ENCODE measurements at places on chromosomes 7 and 10.

GRCh38 chr7:149819961-149820340 is 18.2 kb upstream of the ZNF862 start:
- DNase-seq: no peak

DNA sequence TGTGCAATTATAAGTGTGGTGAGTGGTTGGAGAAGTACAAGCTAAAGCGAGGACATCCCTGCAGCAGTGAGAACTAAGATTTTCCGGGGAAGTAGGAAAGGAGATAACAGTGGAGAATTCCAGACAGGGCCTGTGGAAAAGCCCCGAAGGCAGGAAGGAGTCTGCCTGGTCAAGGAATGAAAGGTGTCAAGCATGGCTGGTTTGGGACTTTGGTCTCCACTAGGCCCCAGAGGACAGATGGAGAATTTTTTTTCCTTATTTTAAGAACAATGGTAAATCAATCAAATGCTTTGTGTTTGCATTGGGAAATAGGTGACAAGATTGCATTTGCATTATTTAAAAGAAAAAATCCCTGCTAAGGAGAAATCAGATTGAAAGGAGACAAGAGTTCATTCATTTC is 3.2 kb upstream of the CEP55 start:
- DNase-seq: no peak

DNA sequence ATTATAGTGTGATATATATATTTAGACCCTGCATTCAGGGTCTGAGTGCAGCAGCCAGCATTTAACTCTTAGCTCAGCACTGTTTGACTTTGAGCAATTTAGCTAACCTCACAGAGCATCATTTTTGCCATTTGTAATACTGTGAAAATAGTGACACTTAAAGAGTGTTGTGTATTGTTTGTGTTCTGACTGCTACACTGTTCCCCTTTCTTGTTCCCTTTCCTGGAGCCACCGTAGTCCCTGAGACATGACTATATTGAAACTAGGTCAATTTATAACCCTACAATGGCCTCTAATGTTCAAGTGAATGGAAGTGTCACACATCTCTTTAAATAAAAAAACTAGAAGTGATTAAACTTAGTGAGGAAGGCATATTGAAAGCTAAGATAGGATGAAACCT is 20.3 kb upstream of the CD36 start:
- DNase-seq: no peak

GRCh38 chr10:118965096-118965495 is 64.4 kb upstream of the NANOS1 start:
- no peak for DNase-seq

- DNase-seq: no peak
These were observed 20.4 kb downstream of the KNDC1 start for GRCh38 chr10:133180192-133180964.

- DNase-seq: no peak
These were observed 12.9 kb downstream of the COL17A1 start for GRCh38 chr10:104072786-104073185.

DNA sequence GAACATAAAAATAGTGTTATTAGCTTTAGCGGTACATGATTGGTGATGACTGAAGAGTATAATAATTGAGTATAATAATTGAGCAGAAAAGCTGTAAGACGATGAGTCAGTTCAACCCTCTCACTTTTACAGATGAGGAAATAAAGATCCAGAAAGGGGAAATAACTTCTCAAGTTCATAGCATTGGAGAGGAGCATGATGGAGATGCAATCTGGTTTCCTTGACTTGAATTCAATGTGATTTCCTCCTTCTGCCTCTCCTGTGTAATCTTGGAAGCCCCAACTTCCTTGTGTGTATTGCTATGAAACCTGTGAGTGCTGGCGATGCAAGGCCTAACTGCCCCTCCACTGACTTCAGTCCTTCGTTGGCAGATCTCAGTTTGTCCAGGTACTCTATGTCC is 265.1 kb downstream of the LRMDA start:
- DNase-seq: no peak

- no peak for DNase-seq
These were observed 4.0 kb upstream of the BRAF start for GRCh38 chr7:140928491-140929309.

- DNase-seq: no peak
These were observed 44.1 kb upstream of the LBX1 start for GRCh38 chr10:101273330-101273729.

GRCh38 chr7:106620676-106621075 is 40.3 kb downstream of the CCDC71L start:
- DNase-seq: no peak

DNA sequence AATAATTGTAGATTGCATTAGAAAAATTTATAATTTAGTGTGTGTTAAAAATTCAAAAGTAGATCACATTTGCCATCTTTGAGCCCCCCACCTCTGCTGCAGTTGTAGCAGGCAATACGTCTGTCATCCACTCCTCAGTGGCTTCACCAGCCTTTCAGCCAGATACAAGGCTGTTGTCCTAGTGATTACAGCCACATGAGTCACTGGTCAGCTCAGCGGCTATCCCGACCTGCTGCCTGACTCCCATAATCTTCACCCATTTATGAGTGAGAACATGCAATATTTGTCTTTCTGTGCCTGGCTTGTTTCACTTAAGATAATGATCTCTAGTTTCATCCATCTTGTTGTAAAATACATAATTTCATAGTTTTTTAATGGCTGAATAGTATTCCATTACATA is 9.2 kb downstream of the OR2A5 start:
- no peak for DNase-seq

- DNase-seq: no peak
These were observed 164.1 kb downstream of the TCERG1L start for GRCh38 chr10:131147301-131147975.

GRCh38 chr10:35992107-35992506 is 350.0 kb upstream of the FZD8 start:
- DNase-seq: no peak

- no peak for DNase-seq
These were observed 507.0 kb upstream of the KLF6 start for GRCh38 chr10:4291990-4292389.

DNA sequence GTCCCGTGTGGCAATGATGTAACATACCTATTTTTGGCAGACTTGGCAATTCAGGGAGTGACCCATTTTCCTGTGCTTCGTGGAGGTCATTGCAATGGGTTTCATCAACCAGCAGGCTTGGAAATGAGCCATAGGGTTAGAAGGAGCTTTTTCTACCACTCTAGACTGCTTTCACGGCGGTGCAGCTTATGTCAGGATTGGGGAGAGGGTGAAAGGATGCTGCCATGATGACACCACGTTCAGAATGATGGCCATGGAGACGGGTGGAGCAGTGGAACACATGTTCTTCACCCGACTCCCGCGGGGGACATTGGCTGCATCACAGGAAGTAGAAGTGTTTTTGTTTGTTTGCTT is 220.2 kb downstream of the EMX2 start:
- no peak for DNase-seq

- no peak for DNase-seq
These were observed 26.8 kb upstream of the FGL2 start for GRCh38 chr7:77226357-77226839.

- peak; percentile 42 for DNase-seq
These were observed 10.7 kb downstream of the AMZ1 start for GRCh38 chr7:2698581-2699288.

GRCh38 chr7:22872096-22872807 is 49.6 kb upstream of the TOMM7 start:
- no peak for DNase-seq

DNA sequence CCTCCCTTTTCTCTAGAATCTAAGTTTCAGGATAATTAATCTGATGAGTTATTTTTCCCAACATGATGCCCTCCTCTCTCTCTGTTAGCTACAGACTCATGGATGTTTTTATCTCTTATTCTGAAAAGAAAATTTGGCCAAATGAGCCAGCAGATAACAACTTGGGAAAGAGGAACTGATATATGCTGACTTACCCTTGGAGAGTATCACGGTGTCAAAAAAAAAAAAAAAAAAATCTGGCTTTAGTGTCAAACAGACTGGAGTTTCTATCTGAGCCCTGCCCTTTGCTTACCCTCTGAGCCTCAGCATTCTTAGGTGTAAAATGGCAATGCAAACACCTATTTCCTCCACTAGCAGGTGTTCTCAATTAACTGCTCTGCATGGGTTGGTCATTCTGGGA is 190.4 kb downstream of the AHR start:
- no peak for DNase-seq

- no peak for DNase-seq
These were observed 80.0 kb downstream of the NRCAM start for GRCh38 chr7:108376206-108376605.

- no peak for DNase-seq
These were observed 40.3 kb downstream of the RSU1 start for GRCh38 chr10:16776896-16777295.

- no peak for DNase-seq
These were observed 64.4 kb downstream of the KLHDC10 start for GRCh38 chr7:130134726-130135125.

DNA sequence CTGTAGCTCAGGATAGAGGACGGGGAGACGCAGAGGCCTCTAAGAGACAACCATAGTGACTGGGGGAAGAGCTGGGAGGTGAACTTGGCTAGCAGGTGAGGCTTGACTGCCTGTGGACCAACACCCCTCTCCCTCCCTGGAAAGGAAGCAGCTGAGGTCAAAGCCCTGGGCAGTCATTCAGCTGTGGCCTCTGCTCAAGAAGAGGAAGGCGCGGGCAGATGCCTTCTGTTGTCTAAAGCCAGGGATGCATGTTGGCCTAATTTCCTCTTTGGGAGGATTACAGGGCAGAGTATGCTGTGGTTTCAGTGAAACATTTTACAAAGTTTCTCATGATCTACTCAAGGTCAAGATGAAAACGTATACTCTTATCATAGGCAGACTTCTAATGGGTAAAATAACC is 327.1 kb downstream of the PRPF18 start:
- no peak for DNase-seq

- DNase-seq: no peak
These were observed 4.4 kb upstream of the MYL7 start for GRCh38 chr7:44145479-44145968.

DNA sequence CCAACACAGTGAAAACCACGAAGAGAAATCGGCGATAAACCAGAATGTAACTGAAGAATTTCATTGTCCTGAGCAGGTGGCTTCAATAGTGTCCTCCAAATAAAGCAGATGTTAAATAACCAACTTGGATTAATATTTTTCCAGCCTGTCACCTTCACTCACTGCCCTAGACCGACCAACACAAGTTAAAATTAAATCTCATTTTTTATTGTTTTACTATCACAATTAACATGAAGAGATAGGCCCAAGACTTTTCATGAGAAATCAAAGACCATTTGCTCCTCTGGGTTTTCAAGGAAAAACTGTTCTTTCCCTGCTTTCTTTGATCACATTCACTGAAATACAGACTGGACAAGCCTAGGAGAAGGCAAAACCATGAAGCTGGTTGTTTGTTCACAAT is at the start of gene SLC13A1:
TSS of gene SLC13A1 (minus strand) at position 87 of the 400 bp plus-strand sequence. CDS start at position 64, 23 bp downstream.
- no peak for DNase-seq

- no peak for DNase-seq
These were observed 31.6 kb downstream of the GRB10 start for GRCh38 chr7:50751146-50751545.

DNA sequence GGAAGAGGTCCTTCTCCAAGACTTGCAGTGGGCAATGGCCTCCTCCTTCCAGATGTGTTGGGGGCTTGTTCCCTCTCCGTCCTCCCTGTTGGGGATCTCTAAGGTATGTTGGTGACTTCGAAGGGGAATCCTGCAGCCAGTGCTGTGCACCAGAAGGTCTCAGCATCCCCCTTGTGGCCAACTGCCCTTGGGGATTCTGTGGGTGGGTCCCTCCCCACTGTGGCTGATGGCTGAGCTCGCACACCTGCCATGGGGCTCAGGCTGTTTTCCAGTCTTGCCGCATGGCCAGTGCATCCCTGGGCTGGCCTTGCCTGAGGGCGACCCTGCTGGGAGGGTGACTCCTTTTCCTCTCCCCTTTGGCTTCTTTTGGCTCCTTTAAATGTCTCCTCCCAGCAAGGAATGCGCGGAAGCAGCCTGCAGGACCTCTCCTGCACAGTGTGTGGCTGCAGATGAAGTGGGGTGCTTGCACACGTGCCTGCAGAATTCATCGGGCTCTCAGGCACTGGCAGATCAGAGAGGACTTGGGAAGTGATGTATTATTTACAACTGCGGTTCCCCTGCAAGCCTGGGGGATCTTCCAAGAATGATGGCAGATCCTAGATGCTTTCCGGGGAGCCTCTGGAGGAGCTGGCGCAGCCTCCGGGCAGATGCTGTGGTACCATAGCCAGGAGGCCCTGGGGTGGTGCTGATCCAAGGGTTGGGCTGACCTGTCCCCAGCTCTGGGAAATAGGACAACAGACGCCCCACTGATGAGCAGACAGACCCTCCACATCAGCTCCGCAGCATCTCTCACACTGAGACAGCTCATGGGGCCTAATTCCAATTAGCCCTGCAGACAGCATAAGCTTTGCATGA is 410.0 kb downstream of the TCERG1L start:
- DNase-seq: no peak

DNA sequence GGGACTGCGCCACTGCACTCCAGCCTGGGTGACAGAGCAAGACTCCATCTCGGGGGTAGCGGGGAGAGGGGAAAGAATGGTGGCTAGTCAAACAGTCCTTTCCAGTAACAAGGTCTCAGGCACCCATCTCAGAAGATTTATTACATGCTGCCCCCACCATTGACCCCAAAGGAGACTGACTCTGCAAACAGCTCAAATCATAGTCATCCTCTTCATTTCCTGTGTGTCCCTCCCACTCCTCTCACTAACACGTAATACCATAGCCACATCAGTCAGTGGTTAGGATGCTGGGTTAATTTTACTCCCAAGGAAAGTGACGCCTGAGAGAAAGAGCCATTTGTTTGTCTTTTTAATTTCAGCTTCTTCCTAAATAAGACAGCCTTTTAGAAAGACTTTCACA is 56.6 kb upstream of the BET1 start:
- DNase-seq: no peak

DNA sequence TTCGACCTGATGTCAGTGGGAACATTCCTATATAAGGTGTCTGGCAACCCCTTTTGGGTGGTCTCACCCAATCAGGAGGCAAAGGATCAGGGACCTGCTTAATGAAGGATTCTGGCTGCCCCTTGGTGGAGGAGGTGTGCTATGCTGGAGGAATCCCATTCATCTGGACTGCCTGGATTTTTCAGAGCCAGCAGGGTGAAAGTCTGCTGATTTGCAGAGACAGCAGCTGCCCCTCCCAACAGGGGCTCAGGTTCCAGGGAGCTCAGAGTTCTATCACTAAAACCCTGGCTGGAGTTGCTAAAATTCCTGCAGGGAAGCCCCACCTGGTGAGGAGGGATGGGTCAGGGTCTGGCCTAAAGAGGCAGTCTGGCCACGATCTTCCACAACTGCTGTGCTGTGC is 398.5 kb upstream of the CNTNAP2 start:
- no peak for DNase-seq

GRCh38 chr10:93993782-93994437 is at the start of gene PLCE1:
TSS of gene PLCE1 (plus strand) at chr10:93993931. CDS start at chr10:94031047, 37,116 bp downstream.
- no peak for DNase-seq

DNA sequence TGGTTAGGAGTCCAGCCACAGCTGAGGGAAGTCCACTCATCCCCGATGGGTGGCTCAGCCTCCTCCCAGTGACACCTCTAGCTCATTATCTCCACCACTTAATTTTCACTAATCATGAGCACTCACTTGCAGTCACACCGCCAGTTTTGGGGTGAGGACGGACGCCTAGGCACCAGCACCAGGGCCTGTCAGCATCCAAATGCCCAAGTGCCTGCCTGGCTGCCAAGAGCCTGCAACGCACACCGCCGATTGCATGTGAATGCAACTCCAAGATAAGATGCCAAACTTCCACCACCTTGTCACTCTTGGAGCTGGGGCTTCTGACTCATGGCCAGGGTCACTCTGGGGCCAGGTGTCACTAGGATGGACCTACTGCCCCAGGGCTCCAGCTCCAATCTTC is 24.4 kb upstream of the SMARCD3 start:
- no peak for DNase-seq

- no peak for DNase-seq
These were observed 68.6 kb upstream of the EFCAB10 start for GRCh38 chr7:105649727-105650381.
